ENCODE measurements at places on chromosomes 13 and 19. TPM values are rescaled to one million over a fixed set of nuclear protein-coding genes. Genes with fewer than 3 reads are reported as not detected.

DNA sequence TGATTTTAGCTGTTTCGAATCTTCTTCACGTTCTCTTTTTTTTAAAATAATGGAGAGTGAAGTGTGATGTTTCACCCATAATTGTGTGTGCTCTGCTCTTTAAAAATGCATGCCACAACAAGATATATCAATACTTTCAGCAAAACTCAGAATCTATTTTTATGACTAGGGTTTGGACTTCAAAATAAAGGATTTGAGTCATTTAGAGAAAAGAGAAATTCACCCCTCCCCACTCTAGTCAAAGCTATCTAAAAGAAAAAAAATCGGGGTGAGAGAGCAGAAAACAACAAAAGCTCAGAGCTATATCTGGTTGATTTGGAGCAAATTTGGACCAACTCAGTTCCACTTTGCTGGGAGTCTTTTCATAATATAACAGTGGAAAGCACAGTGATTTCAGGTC is 244.5 kb downstream of the DNAJC15 start:
- no peak overlapping the region for H3K4me3 ChIP-seq
- DNase-seq: no peak
- no peak overlapping the region for H3K27ac ChIP-seq
- no peaks in the 10 kb centered on the region for H3K36me3 ChIP-seq

GRCh38 chr19:37329686-37330085 is 41.2 kb upstream of the ZNF527 start:
- peaks cover 4% of the 10 kb centered on the region for H3K4me1 ChIP-seq
- H3K36me3 ChIP-seq: peaks cover 84% of the 10 kb centered on the region
- DNase-seq: no peak
- H3K4me3 ChIP-seq: no peak overlapping the region
- H3K27me3 ChIP-seq: no peaks in the 10 kb centered on the region

DNA sequence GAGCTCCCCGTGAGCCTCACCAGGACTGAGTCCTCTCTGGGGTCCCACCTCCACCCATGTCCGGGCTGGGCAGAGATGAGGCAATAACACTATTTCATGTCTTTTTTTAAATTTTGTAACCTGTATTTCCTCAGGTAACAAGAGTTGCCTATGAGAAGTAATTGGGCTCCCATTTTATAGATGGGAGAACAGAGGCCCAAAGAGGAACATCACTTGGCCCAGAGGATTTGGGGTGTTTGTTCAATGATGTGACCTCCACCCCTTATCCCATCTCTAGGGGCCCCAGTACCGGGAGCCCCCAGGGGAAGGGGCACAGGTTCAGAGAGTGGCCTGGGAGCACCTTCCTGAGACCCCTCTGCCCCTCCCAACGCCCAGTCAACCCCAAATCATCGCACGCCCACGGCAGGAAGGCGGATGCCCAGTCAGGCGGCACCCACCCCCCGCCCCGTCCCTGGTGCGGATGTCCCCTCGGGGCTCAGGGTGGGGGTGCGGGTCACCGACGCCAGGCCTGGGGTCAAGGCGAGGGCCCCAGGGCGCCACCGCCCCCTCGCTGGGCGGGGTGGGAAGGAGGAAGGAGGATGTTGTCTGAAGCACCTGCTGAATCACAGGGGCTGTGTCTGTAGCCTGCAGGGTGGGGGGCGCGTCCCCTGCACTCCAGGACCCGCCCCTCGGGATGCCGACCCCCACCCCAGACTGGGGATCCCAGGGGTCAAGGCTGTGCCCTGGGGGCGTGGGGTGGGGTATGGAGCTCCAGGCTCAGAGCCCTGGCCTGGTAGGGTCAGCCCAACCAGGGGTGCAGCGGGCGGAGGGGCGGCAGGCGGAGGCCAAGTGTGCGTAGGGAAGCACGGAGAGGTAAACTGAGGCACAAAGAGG is 9.0 kb upstream of the CIRBP start:
- H3K27me3 ChIP-seq: no peaks in the 10 kb centered on the region
- peak; percentile 86 for DNase-seq
- H3K4me1 ChIP-seq: peaks cover 38% of the 10 kb centered on the region
- H3K4me3 ChIP-seq: peak overlapping the region; percentile 91

Gene PRRG2
- 1.0 TPM for total RNA-seq

DNA sequence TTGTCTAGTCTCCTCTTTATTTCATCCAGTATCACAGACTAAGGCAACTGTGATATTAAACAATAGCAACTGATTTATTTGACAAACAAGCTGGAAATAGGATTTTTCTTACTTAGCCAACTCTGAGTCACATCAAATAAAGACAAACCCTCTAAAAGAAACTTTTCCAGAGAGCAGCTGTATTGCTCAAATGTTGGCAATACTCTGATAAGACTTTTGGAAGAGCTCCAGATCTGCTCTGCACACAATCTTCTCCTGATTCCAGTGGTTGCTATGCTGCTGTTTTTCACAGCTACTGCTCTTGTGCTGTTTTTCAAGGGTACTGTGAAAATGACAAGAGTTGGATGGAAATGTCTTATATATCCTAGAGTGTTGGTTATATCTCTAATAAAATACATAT is 1479.2 kb downstream of the SLITRK5 start:
- H3K36me3 ChIP-seq: no peaks in the 10 kb centered on the region
- H3K27me3 ChIP-seq: no peaks in the 10 kb centered on the region

DNA sequence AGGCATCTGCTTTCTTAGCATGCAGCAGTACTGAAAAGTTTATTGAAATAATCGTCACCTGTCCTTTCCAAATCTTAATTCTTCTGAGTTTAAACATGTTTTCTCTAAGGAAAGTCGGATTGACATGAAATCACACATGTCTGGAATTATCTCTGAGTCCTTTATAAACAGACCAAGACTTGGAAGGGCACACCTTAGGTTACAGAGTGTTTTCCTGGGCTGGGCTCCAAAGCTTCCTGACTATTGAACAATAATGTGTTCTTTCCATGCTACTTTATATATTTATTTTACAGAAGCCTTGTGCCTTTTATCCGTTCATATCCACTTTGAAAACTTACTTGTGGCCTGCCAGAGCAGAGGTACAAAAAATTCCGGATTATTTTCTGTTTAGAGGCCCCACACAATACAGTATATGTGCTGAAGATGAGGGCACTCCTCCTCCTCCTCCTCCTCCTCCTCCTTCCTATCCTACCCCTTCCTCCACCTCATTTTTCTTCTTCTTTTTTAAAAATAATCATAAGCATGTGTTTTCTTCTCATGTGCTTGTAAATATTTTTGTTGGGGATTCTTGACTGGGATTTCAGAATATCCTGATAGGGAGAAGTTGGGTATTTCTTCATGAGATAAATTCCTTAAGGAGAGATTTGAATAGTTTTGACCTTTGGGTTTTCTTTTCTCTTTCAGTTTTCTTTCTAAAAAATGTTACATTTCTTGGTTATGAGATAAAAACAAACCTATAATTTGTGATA is 52.3 kb downstream of the LRCH1 start:
- no peak for DNase-seq
- peaks cover 3% of the 10 kb centered on the region for H3K36me3 ChIP-seq
- H3K4me3 ChIP-seq: peak overlapping the region; percentile 12
- no peak overlapping the region for H3K27ac ChIP-seq
- no peaks in the 10 kb centered on the region for H3K27me3 ChIP-seq
- H3K4me1 ChIP-seq: peaks cover 55% of the 10 kb centered on the region

Measured in activated CD4-positive, alpha-beta T cell treated with anti-CD3 and anti-CD28 coated beads, Interleukin-2, amount 10 ng/mL, durations not matched to agents 24 days and 14 days (primary cell).